Activated CD4-positive, alpha-beta T cell treated with anti-CD3 and anti-CD28 coated beads, Interleukin-2, amount 10 ng/mL, durations not matched to agents 7 days and 5 days (primary cell): ENCODE measurements at places on chromosomes 3 and 15. TPM values are rescaled to one million over a fixed set of nuclear protein-coding genes. Genes with fewer than 3 reads are reported as not detected.
A peak's percentile ranks its signal among the peaks of the same experiment; 100 is the strongest.

DNA sequence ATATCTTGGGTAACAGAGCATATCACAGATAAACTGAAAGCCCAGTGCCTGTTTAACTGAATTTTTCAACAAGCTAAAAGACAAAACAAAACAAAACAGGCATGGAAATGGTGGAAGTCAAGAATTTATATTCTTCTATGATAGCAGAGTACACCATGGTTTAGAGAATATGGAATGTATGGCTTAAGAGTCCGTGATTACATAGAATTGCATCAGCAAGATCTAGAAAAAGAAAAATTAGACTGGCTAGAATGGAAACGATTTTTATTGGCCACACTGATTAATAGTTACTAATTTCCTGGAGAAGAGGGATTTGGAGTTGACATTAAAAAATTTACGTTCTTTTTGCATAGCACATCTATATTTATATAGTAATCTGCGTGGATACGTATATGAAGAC, 435.2 kb upstream of the DPPA4 start:
- H3K36me3 ChIP-seq, result no peaks in the 10 kb centered on the region
- no peaks in the 10 kb centered on the region for H3K4me1 ChIP-seq
- H3K4me3 ChIP-seq, result no peak overlapping the region
- H3K27ac ChIP-seq, result no peak overlapping the region
- no peak for DNase-seq

- no peak overlapping the region for H3K4me3 ChIP-seq
- H3K27me3 ChIP-seq, result peaks cover 7% of the 10 kb centered on the region
- H3K27ac ChIP-seq, result peak overlapping the region; percentile 19
- peaks cover 43% of the 10 kb centered on the region for H3K4me1 ChIP-seq
Observed at GRCh38 chr15:31303726-31304648, 22.6 kb upstream of the KLF13 start.

GRCh38 chr3:11212299-11212608, 58.0 kb downstream of the HRH1 start:
- peaks cover 3% of the 10 kb centered on the region for H3K4me1 ChIP-seq
- H3K27me3 ChIP-seq, result peaks cover 8% of the 10 kb centered on the region
- no peak overlapping the region for H3K4me3 ChIP-seq
- no peak overlapping the region for H3K27ac ChIP-seq
- no peak for DNase-seq

DNA sequence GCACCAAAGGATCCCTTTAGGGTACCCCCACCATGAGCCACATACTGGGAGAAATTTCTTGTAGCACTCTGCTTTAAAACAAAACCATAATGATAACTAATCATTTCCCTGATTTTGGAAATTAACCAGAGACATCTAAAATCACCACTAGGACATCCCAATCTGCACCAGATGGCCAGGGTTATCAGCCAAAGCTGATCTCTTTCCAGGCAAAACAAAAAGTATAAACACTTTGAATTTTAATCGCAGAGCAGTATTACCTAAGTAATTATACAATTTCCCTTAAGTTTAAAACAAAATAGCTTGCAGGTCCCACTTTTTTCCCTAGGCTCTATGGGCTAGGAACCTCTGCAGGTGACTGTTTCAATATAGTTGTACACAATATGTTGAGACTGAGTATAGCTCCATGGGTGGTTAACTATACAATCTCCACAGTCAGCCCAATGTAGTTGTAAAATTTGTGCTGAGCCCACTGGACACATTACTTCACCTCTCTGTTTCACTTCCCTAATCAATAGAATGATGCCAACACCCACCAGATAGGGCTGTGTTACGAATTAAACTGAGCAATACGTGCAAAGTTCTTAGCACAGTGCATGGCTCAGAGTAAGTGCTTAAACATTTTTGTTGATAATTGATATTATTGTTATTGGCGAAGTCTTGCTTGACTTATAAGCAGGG, 629 bp upstream of the NOX5 start:
- H3K27ac ChIP-seq, result no peak overlapping the region
- H3K4me3 ChIP-seq, result no peak overlapping the region
- no peaks in the 10 kb centered on the region for H3K4me1 ChIP-seq

DNA sequence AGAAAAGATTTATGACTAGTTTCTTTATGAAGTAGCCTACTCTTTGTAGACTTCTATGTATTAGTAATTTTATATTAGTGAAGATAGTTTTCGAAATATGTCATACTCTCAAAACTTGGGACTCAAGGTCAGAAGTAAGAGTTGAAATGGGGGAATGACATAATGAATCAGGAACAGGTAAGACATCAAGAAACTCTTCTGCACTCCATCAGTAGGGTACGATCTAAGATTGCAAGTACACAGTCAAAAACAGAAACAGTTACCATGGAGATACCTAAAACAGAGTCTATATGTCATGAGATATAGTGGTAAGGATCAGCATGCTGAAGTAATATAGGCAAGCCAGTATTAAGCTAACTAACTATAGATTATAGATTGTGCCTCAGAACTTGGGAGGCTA, 187.0 kb upstream of the MLF1 start:
- no peak overlapping the region for H3K27ac ChIP-seq
- H3K4me1 ChIP-seq, result no peaks in the 10 kb centered on the region
- DNase-seq, result no peak

GRCh38 chr3:167895684-167896083, 160.2 kb downstream of the SERPINI1 start:
- H3K27ac ChIP-seq, result no peak overlapping the region
- no peak for DNase-seq
- peaks cover 4% of the 10 kb centered on the region for H3K27me3 ChIP-seq

- no peak overlapping the region for H3K27ac ChIP-seq
- H3K27me3 ChIP-seq, result no peaks in the 10 kb centered on the region
- peaks cover 64% of the 10 kb centered on the region for H3K36me3 ChIP-seq
- no peak overlapping the region for H3K4me3 ChIP-seq
- DNase-seq, result no peak
Observed at GRCh38 chr3:59992578-59992977, 942.8 kb upstream of the CFAP20DC start.

- DNase-seq, result no peak
- no peaks in the 10 kb centered on the region for H3K4me1 ChIP-seq
- no peak overlapping the region for H3K4me3 ChIP-seq
- no peak overlapping the region for H3K27ac ChIP-seq
- no peaks in the 10 kb centered on the region for H3K27me3 ChIP-seq
- no peaks in the 10 kb centered on the region for H3K36me3 ChIP-seq
Observed at GRCh38 chr3:7581831-7582230, 720.9 kb downstream of the GRM7 start.

DNA sequence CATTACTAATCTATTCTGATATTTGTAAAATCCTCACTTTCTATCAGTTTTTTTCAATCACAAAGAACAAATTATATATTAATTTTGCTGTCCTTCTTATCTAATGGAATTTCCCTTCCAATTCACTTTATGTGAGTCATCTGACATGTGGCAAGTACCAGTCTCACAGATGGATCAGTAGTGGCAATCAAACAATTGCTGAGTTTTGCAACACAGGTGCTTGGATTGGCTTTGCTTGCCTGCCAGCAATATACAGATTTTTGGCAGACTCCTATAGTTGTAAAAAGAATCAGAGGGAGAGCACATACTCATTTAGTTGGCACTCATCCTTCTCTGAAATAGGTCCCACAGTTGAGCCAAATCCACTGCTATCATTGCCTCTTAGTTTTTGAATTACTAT, 83.7 kb downstream of the BCHE start:
- H3K27ac ChIP-seq, result no peak overlapping the region
- no peak overlapping the region for H3K4me3 ChIP-seq
- H3K27me3 ChIP-seq, result no peaks in the 10 kb centered on the region

DNA sequence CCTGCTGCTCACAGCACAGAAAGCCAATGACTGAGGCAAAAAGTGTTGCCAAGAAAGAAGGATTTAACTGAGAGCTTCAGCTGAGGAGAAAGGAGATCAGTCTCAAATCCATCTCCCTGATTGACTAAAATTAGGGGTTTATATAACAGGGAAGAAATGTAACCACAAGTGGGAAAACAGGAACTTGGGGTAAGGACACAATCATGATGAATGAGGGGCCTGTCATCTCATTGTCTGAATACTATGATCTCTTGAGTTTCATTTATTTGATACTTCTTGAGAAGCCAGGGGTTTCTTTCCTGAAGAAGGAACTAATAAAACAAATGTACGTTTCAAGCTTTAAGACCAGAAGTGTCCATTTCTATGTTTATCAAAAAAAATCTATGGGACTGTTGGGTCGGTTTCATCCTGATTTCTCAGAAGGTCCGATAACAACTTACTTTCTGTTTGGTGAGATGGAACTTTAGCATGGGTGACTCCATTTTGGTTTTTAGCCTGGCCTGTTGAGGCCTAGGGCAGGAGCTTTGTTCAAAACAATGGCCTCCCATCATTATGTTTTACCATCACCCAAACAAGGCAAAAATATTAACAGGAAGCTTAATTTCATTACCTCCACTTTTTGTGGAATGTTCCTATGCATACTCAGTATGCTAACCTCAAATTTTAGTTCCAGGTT, 76.6 kb upstream of the PIAS1 start:
- no peak for DNase-seq
- no peaks in the 10 kb centered on the region for H3K27me3 ChIP-seq
- H3K27ac ChIP-seq, result no peak overlapping the region
- H3K4me3 ChIP-seq, result no peak overlapping the region

GRCh38 chr3:67008388-67008787, 10.3 kb downstream of the KBTBD8 start:
- H3K27ac ChIP-seq, result no peak overlapping the region
- peaks cover 47% of the 10 kb centered on the region for H3K36me3 ChIP-seq
- no peak for DNase-seq
- no peaks in the 10 kb centered on the region for H3K27me3 ChIP-seq

GRCh38 chr15:82108489-82109078, 62.8 kb upstream of the MEX3B start:
- H3K27ac ChIP-seq, result no peak overlapping the region
- no peak overlapping the region for H3K4me3 ChIP-seq
- H3K36me3 ChIP-seq, result no peaks in the 10 kb centered on the region
- H3K27me3 ChIP-seq, result no peaks in the 10 kb centered on the region

DNA sequence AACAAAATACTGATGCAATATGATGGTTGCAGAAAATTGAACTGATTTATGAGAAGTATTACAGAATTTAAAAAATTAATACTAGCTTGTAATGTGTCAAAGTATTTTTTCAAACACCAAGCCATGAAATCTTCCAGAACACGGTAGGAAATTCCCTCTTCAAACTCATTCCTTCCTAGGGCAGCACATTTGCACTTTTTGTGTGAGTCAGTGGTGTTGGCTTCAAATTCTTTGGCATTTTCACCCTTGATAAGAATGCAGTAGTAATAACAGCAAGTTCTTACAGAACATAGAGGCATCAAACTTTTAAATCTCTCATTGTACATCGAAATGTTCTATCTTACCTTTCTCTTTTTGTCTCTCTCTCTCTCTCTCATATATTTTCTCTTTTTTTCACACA, 191.8 kb downstream of the CGGBP1 start:
- H3K27ac ChIP-seq, result no peak overlapping the region
- no peak overlapping the region for H3K4me3 ChIP-seq
- DNase-seq, result no peak
- no peaks in the 10 kb centered on the region for H3K36me3 ChIP-seq

DNA sequence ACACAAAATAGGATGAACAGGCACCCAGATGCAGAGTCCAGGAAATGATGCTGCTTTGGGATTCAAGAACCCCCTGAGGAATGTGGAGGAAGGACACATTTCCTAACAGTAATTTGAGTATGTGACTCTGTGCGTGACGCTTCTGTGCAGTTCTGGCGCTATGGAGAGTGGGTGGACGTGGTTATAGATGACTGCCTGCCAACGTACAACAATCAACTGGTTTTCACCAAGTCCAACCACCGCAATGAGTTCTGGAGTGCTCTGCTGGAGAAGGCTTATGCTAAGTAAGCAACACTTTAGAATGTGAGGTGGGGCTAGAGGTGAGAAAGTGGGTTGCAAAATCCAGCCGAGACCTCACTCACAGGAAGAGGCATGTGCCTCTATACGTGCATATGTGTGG, 28.3 kb downstream of the CAPN3 start:
- H3K4me3 ChIP-seq, result no peak overlapping the region
- no peaks in the 10 kb centered on the region for H3K4me1 ChIP-seq
- no peak for DNase-seq
- no peaks in the 10 kb centered on the region for H3K27me3 ChIP-seq
- H3K27ac ChIP-seq, result no peak overlapping the region

DNA sequence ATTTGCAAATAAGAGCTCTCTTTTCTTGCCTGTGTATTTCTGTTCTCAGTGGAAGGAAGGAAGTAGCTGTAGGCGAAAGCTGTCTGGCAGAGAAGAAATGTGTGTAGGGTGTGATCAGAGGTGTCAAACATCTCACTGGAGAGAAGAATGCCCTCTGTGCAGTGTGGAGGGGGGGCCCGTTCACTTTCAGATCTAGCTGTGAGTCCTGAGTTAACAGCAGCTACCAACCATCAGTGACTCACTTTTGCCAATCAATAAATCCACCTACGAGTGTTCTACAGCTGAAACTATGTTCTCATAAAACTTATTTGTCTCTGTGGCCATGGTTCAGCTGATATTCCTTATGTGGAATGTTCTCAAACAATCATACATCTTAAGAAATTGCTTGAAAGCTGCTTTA, 103.7 kb downstream of the FRMD4B start:
- H3K27me3 ChIP-seq, result no peaks in the 10 kb centered on the region
- H3K4me1 ChIP-seq, result peaks cover 6% of the 10 kb centered on the region
- no peaks in the 10 kb centered on the region for H3K36me3 ChIP-seq
- H3K27ac ChIP-seq, result no peak overlapping the region
- no peak for DNase-seq

- no peaks in the 10 kb centered on the region for H3K27me3 ChIP-seq
- no peak for DNase-seq
- H3K4me1 ChIP-seq, result peaks cover 2% of the 10 kb centered on the region
- no peaks in the 10 kb centered on the region for H3K36me3 ChIP-seq
- no peak overlapping the region for H3K4me3 ChIP-seq
Observed at GRCh38 chr15:63982381-63982854, 63.9 kb downstream of the DAPK2 start.

GRCh38 chr15:90915216-90915807, 12.2 kb downstream of the MAN2A2 start:
- H3K27me3 ChIP-seq, result no peaks in the 10 kb centered on the region
- H3K27ac ChIP-seq, result peak overlapping the region; percentile 69
- peaks cover 58% of the 10 kb centered on the region for H3K36me3 ChIP-seq
- DNase-seq, result no peak
- H3K4me1 ChIP-seq, result no peaks in the 10 kb centered on the region

DNA sequence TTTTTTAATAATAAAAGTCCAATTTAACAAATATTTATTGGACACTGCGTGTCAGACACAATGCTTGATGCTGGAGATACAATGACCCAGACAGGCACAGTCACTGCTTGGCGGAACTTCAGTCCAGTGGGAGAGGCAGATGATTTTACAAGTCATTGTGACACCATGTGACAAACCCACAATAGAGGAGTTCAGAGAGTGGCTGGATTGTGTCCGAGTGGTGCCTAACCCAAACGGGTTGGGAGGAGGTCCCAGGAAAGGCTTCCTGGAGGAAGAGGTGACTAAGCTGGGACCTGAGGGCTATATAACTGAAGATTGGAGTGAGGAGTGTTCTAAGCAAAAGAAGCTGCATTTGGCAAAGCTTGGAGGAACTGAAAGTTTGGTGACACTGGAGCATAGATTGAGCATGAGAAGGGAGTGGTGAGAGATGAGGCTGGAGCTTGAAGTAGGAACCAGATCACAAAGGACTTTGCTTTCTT, 41.4 kb downstream of the CRTC3 start:
- H3K27ac ChIP-seq, result peak overlapping the region; percentile 84
- H3K4me1 ChIP-seq, result peaks cover 89% of the 10 kb centered on the region
- H3K36me3 ChIP-seq, result peaks cover 50% of the 10 kb centered on the region
- H3K4me3 ChIP-seq, result peak overlapping the region; percentile 12
- no peak for DNase-seq

The ITIH3 gene
- not detected for total RNA-seq

The PLSCR2 gene
- not detected for total RNA-seq

The SKIL gene
- total RNA-seq, result 19.1 TPM

The RPLP1 gene
- 1,738 TPM for total RNA-seq

The SLC28A1 gene
- not detected for total RNA-seq

The SLITRK3 gene
- total RNA-seq, result not detected

The NAA80 gene
- 28.9 TPM for total RNA-seq

The CORO2B gene
- not detected for total RNA-seq

The CLDN18 gene
- not detected for total RNA-seq
